ENCODE measurements at places on chromosomes 6 and 20.

- DNase-seq, result no peak
Observed at GRCh38 chr6:45074439-45074838, 253.7 kb upstream of the RUNX2 start.

GRCh38 chr6:38064431-38064830 is 244.9 kb downstream of the ZFAND3 start:
- DNase-seq, result no peak

DNA sequence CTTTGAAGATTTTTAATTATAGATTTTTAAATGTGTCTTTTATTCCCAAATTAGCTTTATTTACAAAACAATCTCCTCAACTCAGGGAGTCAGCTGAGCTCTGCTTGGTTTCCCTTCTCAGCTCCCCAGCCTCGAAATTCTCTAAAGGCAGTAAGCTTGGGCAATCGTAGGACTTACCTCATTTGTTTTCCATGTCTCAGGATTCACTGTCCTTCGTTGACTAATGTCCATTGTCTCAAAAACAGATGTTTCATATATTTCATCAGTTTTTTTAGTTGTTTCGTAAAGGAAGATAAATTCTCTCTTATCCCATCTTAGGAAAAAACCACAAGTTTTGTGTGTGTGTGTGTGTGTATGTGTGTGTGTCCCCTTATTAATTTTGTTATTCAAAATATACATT is 102.2 kb upstream of the ADGRF1 start:
- DNase-seq, result no peak

- no peak for DNase-seq
Observed at GRCh38 chr6:2549834-2550233, 200.9 kb downstream of the MYLK4 start.

- DNase-seq, result no peak
Observed at GRCh38 chr6:105483492-105483891, 80.6 kb upstream of the PREP start.

DNA sequence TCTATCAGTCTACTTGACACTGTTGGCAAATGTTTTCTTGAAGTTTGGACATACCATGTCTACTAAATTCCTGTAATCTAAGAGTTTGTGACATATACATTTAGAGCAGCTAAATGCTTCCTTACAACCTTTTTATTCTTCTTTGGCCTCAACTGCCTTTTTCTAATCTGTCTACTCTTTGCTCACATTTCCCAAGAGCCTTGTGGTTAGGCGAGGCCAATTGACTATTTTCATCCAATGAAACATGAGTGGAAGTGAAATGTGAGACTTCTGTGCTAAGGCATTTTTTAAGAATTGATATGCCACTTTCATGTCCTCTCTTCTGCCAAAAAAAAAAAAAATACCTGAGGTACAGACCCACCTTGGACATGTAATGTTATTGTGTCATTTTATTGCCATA is 158.2 kb upstream of the MCHR2 start:
- no peak for DNase-seq

GRCh38 chr20:61965606-61966491 is 99.8 kb downstream of the TAF4 start:
- DNase-seq, result no peak

DNA sequence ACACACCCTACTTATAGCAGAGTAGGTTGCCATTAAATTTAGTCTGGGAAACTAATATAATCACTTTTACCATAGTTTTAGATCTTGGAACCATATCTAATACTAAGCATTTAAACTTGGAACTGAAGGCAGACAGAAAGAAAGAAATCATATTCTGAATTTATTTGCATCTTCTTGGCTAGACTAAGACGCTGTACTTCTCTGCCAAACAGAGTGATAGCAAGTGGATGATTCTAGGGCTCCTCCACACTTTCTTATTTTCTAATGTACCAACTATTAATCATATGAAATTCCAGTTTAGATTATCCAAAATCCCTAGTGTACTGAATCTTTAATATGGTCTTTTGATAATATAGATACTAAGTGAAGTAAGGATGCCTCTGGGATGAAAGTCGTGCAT is 277.0 kb downstream of the CENPW start:
- no peak for DNase-seq

DNA sequence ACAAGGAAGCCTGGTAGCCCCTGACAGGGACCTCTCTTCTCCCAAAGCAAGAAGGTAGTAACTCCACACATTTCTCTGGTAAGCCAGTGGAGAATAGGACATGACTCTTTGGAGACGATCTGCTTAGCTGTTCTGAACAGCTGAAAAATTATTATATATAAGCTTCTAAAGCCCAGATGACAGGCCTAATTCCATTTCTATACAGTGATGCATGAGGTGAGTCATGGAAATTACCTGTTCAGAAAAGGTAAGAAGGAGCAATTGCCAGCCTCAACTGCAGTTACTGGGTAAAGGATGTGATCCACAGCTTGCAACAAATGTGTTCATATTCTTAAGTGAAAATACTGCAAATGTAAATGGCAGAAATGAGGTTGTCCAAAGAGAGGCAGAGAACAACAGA is 54.0 kb downstream of the PREP start:
- no peak for DNase-seq

DNA sequence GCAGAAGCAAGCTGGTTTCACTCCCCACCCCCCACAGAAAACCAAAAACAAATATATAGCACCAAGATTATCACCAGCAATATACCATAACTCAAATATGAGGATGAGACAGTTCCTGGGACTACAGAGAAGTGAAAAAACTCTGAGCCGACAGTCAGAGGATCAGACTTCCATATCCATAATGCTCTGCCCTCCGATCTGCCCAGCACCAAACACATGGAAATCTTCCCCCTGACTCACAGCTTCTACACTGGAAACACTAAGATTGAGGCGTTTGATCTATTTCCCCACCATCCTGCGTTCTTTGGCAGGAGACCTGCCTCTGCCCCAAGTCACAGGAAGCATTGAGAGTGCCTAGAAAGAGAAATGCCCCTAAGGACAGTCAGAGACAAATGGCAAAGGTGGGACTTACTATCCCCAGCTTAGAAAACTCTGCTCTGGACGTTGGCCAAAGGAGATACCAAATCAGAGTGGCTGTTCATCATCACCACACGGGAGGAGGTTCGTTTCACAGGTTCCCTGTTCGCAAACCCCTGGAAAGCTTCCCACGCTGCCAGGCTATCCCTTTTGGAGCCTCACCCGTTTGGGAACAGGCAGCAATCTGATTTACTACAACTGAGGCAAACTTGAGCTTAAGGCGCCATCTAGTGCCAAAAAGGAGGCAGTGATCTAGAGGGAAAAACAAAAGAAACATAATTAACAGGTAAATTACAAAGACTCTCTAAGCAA is 48.7 kb upstream of the SRSF6 start:
- peak; percentile 9 for DNase-seq

DNA sequence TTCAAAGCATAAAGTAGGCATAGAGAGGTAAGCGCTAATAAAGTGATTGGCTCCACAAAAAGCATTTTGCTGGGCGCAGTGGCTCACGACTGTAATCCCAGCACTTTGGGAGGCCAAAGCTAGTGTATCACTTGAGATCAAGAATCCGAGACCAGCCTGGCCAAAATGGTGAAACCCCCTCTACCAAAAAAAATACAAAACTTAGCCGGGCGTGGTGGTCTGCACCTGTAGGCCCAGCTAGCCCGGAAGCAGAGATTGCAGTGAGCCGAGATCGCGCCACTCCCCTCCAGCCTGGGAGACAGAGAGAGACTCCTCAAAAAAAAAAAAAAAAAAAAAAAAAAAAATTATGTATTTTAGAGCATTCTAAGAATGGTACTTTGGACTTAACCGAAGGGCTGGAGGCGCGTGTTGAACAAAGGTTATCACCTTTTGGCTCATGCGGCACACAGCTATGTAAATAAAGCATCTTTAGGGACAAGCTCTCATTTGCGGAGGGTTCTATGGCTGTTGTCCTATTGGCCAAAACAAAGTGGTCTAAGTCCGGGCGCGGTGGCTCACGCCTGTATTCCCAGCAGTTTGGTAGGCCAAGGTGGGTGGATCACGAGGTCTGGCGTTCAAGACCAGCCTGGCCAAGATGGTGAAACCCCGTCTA is 17.4 kb downstream of the HFE start:
- peak; percentile 26 for DNase-seq

GRCh38 chr6:73064266-73064665 is 161.0 kb downstream of the KHDC1L start:
- DNase-seq, result no peak

DNA sequence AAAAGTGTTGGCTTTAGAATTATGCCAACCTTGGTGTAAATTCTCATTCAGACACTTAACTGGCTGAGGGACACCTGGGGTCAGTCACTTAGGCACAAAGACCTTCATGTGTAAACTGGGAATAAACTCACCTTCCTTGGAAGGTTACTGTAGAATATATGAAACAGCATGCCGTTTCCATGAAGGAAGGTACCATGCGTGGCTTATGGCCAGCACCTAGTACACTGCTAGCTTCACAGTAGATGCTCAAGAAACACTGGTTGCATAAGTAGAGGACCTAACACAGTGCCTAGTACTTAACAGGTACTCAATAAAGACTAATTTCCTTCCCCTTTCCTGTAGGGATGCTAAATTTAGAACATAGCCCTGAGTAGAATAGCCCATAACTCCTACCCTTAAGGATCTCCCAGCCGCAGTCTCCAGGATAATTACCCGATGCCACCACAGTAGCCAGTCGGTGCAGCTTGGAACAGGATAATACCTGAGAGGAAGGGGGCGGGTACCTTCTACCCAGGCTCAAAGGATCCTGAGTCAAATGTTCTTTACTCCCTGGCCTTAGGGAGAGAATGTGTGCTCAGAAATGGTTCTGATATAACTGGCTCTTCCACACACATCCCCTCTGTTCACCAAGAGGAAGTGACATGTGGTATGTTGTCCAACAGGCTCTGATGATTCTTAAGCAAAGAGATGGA is 3.6 kb downstream of the BCL2L1 start:
- DNase-seq, result peak; percentile 70

DNA sequence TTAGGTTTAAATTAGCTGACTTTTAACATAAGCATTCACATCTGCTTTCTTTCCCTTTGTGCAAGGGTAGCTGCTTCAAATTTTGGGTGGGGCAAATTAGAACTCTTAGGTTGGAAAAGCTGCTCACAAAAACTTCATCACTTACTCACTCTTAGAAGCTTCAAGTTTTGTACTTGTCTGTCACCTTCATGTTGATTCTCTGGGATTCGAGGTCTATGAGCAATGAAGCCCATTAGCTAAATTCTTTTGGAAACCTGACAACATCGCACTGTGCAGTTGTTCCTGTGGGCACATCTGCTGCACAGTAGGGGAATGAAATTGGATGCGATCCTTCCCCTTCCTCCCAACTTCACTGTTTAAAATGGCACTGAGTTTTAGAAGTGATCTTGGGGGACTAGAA is 156.1 kb downstream of the UBE3D start:
- DNase-seq, result no peak

GRCh38 chr6:17519120-17519519 is 81.0 kb upstream of the FAM8A1 start:
- no peak for DNase-seq

GRCh38 chr20:36310215-36310981 is 4.3 kb downstream of the DLGAP4 start:
- no peak for DNase-seq

- no peak for DNase-seq
Observed at GRCh38 chr6:2396042-2396657, 150.7 kb upstream of the GMDS start.

- DNase-seq, result no peak
Observed at GRCh38 chr6:28646650-28647049, 121.0 kb downstream of the GPX5 start.

GRCh38 chr20:9103955-9104354 is 35.1 kb downstream of the PLCB4 start:
- DNase-seq, result no peak

DNA sequence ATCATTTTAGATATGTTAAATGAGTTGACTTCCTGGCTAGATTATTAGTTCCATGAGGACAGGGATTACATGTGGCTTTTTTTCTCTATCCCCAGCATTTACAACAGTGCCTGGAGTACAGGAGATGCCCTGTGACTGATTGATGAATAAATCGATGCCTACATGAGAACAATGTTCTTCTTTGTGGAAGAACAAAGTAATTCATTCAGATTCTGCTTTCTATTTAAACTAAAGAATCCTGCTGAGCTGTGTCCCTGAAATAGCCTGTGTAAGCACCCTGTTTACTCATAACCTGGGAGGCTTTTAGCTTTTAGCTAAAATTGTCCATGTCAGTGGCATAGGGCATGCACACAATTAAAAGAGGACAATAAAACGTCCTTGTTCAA is 125.1 kb upstream of the BTBD3 start:
- no peak for DNase-seq

- no peak for DNase-seq
Observed at GRCh38 chr20:44660581-44660980, 9.1 kb upstream of the ADA start.

DNA sequence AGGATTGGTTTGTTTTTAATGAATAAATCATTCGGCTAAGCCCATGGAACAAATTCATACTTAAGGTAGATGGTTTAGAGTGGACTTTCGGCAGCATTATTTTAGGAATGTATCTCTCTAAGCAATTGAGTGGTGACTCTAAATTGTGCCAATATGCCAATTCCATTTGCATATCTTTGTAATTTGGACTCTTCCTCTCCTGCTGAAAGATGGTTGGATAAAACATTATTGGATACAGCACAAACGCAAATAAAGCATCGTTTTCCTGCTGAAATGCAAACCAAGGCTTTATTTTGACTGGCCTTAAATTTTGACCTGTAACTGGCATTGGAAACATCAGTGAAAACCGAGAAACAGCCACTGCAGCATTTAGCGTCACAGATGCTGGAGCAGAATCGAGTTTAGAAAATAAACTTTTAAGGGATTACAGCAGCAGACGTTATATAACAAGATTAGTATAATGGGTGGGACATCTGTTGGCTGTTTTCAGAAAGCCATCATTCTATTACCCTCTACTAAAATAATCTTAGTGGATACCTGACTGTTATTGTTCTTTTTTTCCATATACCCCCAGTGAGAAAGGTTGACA is 726.0 kb downstream of the KIF16B start:
- DNase-seq, result no peak

DNA sequence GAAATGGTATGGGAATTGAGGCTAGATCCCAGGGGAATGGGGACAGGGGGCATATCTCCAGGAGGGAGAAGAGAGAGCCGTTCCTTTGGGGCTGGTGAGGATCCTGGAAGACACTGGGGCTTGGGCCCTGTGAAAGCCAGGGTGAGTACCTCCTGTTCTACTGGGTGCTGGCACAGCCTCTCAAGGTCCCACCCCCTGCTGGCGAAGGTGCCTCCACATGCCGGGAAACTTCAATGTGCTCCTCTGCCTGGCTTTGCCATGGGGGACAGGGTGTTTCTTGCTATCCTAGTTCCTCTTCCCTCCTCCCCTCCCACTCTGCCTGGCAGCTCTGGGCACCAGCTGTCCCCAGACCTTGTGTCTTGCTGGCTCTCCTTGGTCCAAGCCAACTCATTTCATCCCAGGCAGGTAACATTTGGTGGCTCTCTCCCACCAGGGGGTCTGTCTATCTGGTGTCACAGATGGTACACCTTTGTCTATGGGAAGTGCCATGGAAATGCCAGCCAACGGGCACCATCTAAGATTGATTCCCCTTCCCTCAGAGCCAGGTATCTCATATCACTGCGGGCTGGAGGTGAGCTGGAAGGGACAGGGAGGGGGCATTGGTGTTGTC is 56.8 kb downstream of the MDGA1 start:
- DNase-seq, result no peak
